ENCODE measurements at places on chromosomes 5 and 9.

- no peak for DNase-seq
These were observed 85.3 kb downstream of the KCNT1 start for GRCh38 chr9:135787317-135787716.

DNA sequence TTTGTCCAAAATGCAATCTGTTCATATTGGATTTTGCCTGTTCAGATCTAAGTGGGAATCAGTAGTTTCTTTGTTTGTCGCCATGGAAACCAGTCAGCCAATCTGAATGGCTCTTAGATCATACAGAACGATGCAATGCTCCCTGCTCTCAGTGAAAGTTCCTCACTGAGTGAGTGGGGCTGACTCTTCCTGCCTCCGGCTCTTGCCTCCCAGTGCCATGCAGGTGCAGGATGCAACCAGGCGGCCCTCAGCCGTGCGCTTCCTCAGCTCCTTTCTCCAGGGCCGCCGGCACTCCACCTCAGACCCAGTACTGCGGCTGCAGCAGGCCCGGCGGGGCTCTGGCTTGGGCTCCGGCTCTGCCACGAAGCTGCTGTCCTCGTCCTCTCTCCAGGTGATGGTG is at the start of gene PTPDC1:
PTPDC1 (plus strand) TSS at position 151 of the 400 bp plus-strand sequence; CDS start at position 218, 67 bp downstream.
- no peak for DNase-seq

DNA sequence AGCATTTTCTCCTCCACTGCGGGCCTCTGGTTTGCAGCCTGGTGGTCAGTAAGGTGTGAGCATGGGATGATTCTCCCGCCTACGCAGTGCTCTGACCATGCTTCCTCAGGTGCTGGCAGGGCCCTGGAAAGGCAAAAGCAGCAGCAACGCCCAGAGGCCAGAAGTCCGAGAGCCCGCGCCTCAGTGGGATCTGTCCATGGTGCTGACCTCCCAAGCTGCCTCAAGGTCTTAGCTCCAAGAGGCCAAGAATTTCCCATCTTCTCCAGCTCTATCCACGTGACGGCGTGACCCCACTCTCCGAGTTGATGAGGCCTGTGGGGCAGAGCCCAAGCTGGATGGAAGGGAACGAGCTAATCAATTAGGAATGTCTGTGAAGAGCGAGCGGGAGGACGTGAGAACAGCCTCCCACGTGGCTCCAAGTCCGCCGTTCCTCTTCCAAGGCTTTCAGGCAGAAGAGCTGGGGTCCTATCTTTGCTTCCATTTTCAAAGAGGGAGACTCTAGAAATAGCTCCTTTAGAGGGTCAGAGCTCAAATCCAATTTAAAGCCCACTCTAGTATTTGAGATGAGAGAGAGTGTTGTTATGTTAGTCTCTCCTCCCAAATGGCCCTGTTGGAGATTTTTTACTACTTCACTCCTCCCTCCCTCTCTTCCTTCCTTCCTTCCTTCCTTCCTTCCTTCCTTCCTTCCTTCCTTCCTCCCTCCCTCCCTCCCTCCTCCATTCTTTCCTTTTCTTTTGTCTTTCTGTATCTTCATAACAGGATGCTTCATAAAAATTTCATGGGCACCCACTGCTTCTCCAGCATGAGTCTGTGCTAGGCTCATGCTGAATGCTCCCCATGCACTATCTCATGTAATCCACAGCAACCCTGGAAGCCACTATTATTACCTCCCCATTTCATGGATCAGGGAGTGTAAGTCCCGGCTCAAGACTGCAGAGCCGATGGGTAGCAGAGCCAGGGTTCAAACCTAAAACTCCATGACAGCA is 69.3 kb downstream of the OLFM1 start:
- DNase-seq, result peak; percentile 45

- DNase-seq, result no peak
These were observed 176.3 kb upstream of the PTGER4 start for GRCh38 chr5:40503439-40503838.

GRCh38 chr9:110029429-110029955 is 178.5 kb downstream of the C9orf152 start:
- DNase-seq, result no peak

GRCh38 chr5:168771678-168772077 is 192.5 kb upstream of the PANK3 start:
- no peak for DNase-seq

DNA sequence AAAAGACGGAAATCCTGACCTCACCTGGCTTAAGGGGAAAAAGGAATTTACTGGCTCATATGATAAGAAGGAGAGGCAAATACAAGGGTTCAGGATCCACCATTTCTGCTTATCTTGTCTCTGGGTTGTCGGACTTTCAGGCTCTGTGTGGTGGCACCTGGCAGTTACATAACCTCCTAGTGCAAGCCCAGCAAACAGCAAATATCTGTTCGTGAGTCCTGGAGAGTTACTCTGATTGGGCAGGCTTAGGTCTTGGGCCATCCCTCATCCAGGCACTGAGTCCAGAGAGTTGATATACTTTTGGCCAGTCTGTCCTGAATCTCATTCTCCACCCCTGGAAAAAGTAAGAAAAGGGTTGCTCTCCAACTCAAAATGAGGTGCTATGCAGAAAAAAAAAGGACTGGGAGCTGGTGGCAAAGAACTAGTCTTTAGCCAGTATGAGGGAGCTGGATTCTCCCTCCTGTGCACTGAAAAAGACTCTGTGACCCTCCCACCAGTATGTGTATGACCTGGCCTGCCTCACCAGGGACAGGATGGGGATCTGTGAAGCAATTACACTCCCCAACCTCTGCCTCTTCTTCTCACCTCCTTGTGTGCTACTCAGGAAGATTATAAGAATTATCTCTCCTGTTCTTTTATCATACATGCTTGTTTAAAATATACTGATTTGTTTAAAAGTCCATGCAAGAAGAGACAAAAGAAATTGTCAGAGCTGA is 282.9 kb downstream of the ARHGAP26 start:
- no peak for DNase-seq

DNA sequence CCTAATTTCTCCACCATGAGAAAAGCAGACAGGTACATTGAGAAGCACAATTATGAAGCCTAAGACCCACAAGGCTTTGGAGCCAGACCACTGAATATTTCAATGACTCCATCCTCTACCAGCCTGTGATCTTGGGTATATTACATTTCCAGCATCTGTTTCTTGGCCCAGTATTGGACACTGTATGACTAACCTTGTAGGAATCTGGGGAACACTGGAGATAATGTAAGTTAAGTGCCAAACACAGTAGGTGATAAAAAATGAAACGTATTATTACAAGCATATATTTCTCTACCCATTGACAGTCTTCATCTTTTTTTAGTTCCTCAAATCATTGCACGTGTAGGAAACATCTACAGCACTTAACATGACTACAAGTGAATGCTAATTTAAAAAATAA is 28.6 kb upstream of the FEM1C start:
- no peak for DNase-seq

DNA sequence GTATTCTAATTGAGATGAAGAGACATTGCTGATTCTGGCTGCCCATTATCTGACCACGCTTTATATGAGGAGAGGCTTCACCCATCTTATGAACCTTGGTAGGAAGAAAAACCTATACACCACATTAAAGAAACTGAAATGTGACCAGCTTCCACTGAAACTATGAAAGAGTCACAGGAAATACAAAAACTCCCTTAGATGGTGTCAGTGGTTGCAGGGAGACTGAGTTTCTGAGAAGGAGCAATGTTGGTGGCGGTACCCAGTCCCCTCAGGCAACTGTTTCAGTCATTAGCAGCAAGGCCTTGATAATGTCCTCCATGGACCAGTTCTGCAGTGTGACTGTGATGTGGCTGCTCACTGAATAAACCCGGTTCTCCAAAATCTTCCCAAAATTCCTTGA is 110.5 kb upstream of the FTMT start:
- DNase-seq, result no peak

DNA sequence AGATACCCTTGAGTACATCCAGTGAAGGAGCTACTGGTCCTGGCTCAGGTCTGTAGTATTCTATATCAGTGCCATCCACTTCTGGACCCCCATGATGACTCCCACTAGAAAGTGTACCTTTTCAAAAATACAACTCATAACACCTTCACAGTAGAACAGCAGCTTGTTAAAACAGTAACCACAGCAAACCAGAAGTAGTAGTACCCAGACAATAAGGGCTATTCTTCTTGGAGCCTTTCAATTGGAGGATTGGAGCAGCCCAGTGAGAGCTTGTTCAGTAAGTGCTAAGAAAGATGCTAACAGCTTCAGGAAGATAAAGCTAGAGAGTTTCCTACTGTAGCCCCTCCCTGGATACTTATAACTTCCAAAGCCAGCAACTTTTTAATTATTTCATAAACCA is 10.1 kb downstream of the ARL14EPL start:
- DNase-seq, result no peak

GRCh38 chr9:118439441-118439840 is 735.2 kb downstream of the TLR4 start:
- no peak for DNase-seq

DNA sequence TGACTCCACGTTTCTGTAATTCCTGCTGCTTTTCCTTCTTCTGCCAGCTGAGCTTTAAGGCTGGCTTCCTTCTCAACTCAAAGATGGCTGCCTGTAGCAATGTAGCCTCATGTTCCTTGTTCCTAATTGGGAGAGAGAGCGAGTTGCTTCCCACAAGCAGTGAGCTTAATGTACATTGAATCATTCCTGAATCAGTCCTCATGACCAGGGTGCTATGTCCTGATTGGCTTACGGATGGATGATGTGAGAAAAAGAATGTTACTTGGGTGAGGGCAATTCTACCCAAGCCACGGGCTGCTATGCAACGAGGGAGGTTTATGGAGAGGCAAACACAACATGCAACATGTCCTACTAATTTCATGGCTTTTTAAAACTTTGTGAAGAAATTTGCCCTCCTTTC is 356.2 kb downstream of the RASEF start:
- DNase-seq, result no peak

DNA sequence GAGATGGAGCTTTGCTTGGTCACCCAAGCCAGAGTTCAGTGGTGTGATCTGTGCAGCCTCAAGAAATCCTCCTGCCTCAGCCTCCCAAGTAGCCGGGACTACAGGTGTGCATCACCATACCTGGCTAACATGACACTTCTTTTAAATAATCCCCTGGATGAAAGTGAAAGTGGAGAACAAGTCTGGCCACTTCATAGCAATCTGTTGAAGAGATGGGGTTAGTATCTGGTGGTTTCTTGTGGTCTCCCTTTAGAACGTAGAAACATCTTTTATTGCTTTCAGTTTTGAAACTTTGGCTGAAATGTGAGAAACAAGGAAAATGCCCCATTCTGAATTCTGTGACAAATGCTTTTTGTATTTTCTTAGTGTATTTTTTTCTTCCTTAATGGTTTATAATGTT is 452.5 kb upstream of the RIOK2 start:
- no peak for DNase-seq

GRCh38 chr5:64834611-64835010 is 65.9 kb downstream of the CWC27 start:
- DNase-seq, result no peak

DNA sequence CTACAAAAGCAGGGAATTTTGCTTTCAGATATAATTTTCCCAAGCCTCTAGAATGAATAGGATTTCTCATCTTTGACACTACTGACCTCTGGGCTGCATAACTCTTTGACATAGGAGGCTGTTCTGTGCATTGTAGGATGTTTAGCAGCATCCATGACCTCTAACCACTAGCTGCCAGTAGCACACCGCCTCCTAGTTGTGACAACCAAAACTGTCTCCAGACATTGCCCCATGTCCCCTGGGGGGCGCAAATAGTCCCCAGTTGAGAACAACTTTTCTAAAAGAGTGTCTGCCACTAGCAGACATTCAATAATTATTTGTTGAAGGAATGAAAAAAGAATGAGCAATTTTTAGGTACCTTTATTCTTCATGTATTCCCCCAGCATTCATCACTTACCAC is 51.8 kb downstream of the POU4F3 start:
- DNase-seq, result no peak

GRCh38 chr5:10736808-10737207 is 24.2 kb downstream of the DAP start:
- DNase-seq, result no peak

- no peak for DNase-seq
These were observed 34.5 kb downstream of the CRB2 start for GRCh38 chr9:123390337-123391135.

GRCh38 chr5:111747337-111747736 is 9.7 kb downstream of the NREP start:
- DNase-seq, result no peak

- no peak for DNase-seq
These were observed 13.3 kb upstream of the LPCAT1 start for GRCh38 chr5:1536871-1537602.

DNA sequence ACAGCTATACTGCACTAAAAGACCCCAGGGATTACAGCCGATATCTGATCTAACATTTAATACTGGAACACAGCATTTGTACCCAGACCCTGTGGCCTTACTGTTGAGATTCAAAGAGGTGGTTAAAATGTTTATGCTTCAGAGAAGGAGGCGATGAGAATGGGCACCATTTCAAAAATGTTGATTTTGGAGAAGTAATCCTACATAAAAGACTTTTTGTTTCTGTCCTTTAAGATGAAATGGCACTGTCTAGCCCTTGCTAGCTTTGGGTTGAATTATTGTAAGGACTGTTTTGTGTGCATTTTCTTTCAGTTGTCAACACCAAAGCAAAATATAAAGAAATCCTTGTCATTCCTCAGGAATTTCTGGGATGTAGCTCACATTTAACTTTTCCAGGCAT is 288.5 kb upstream of the ANKH start:
- no peak for DNase-seq

- no peak for DNase-seq
These were observed 1.2 kb upstream of the NELFB start for GRCh38 chr9:137253717-137254623.

DNA sequence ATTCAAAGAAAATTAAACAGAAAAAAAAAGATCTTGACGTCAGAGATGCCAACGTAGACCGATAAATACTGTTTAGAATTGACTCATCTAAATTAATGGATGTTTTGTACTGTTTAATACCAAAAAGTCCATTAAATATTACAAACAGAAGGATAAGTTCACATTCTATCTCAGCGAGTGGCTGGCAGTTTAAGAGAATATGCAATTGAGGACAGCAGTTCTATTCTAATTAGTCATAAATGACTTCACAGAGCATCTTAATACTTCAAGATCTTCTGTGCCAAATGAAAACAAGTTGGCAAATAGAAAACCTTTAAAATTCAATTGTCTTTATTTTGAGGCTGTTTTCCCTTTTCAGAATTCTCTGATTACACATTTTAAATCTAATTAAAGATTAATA is 326.6 kb upstream of the NREP start:
- DNase-seq, result no peak
